ENCODE measurements at places on chromosomes 5 and 9. TPM values are rescaled to one million over a fixed set of nuclear protein-coding genes. Genes with fewer than 3 reads are reported as not detected.

Gene IFNA13
- polyA plus RNA-seq, result not detected

Gene SMAD5
- 71.1 TPM for polyA plus RNA-seq

Gene CDKN2B
- 0.12 TPM for polyA plus RNA-seq

Gene DMRT3
- polyA plus RNA-seq, result 1.4 TPM

Gene CER1
- 0.26 TPM for polyA plus RNA-seq
